ENCODE measurements at places on chromosomes 12 and 14.

GRCh38 chr14:67360470-67361206 is 510 bp downstream of the EIF2S1 start:
- no peak for DNase-seq

DNA sequence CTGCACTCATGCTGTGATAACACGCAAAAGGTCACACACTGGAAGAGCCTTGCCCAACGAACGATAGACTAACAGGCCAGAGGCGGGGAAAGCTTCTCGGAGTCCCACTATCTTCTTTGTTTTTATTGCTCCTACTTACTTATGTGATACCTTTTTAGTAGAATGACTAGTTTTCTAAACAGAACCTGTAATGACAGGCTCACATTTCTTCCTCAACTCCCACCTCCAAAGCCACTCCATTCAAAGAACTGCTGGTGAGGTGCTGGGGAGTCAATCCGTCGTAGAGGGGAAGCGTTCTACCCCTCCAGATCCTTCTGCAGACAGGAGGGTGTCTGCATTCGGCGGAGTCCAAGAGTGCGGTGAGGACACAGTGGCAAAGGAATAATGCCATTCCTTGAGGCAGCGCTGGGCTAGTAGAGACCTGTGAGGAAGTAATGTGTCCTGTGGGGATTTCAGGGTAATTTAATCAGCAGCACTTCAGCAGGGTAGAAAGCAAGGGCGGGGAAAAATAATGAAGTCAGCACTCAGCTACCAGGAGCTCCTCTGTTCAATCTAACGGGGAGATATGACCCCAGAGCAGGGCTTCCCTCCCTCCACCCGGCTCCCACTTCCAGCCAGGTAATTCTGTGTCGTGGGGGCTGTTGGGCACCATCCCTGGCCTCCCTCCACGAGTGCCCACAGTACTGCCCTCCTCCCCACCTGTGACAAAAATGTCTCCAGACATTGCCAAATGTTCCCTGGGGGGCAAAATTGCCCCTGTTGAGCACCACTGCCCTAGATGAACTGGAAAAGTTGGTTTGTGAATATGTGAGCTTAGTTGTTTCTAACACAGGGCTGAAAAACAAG is 25.2 kb downstream of the SPRING1 start:
- no peak for DNase-seq

- DNase-seq, result no peak
Observed at GRCh38 chr12:120940006-120940405, 35.8 kb upstream of the SPPL3 start.

- no peak for DNase-seq
Observed at GRCh38 chr12:14910090-14910915, 24.6 kb upstream of the MGP start.

DNA sequence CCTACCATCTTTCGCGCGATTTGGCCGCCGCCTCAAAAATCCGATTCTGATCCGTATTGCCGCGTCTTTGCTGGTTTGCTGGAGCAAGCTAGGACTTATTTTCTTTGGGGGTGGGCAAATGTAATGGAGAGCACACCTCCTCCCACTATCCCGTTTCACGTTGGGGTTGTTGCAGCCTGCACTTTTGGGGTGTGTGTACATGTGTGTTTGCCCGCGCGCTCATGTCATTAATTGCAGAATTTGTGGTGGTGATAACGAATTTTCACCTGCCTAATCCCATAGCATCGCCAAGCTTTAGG is 657 bp downstream of the METAP2 start:
- DNase-seq, result no peak

GRCh38 chr12:52200086-52200780 is 8.4 kb upstream of the KRT80 start:
- DNase-seq, result no peak

GRCh38 chr14:71399057-71399487 is 491.8 kb downstream of the PCNX1 start:
- DNase-seq, result no peak

GRCh38 chr12:64740646-64741045 is 18.6 kb downstream of the GNS start:
- DNase-seq, result no peak

DNA sequence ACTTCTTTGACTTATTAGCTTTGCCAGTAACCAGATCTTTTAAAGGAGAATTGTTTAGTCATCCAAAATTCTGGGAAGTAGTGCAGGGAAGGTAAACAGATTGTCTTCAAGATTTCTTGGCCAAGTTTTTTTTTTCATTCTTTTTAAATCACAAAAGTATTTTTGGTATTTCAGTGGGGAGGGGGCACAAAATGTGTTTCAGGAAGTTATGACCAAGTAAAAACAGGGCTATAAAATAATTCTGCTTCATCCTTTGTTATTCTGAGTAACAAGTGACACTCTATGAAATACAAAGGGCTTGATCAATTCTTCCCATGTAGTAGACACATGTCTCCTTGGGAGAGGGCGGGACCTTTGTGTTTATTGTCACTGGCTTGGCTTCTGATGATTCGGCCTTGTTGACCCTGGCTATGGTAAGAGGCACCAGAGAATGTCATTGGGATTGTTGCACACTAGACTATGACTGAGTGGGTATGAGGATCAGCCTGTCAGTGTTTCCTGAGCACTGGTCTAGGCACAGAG is 55.4 kb downstream of the SUSD6 start:
- no peak for DNase-seq

DNA sequence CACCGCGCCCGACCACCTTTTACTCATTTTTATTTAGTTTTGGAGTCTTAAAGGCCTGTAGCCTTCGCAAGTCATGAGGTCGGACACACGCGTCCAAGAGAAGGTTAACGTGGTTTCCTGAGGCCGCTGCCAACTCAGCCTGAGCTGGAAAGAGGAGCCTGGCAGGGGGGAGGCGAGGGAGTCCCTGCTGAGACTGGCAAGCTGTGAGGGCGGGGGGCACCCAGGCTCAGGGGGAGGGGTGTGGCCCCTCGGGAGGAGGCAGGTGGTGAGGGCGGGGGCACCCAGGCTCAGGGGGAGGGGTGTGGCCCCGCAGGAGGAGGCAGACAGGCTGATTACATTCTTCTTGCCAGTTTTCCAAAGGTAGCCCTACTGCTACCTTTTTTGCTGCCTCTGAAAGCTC is 143.2 kb downstream of the PIWIL1 start:
- DNase-seq, result no peak

DNA sequence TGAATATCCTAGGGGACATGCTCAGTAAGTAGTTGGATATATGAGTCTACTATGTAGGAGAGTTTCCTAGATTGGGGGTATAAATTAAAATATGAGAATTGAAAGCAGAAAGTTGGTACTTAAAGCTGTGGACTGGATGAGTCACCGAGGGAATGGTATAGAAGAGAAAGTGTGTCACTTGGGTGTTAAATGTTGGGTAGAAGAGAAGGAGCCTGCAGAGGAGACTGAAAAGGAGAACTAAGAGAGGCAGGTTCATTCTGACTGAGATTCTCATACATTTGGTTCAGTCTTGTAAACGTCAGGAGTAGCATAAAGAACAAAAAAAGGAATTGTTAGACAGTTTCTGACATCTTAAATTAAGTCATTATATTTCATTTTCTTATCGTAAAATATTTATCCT is 19.9 kb downstream of the LRRC9 start:
- no peak for DNase-seq

- DNase-seq, result no peak
Observed at GRCh38 chr12:104056419-104056972, 6.5 kb upstream of the GLT8D2 start.

DNA sequence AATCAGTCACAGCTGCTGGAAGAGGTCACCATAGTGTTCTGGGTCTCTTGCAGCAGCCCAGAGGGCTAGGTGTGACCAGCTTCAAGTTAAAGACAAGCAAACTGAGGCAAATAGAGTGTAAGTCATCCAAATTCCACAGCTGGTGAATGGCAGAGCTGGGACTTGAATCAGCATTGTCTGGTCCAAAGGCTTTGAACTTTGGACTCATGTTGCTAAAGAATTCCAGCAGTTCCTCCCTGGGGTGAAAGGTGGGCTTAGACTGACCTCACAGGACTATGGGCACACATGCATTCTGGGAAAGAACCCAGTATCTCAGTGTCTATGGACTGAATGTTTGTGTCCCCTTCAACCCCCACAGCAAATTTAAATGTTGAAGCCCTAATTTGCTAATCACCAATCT is 54.8 kb downstream of the TUNAR start:
- no peak for DNase-seq

GRCh38 chr12:25752710-25753309 is 199.7 kb upstream of the LMNTD1 start:
- DNase-seq, result no peak

DNA sequence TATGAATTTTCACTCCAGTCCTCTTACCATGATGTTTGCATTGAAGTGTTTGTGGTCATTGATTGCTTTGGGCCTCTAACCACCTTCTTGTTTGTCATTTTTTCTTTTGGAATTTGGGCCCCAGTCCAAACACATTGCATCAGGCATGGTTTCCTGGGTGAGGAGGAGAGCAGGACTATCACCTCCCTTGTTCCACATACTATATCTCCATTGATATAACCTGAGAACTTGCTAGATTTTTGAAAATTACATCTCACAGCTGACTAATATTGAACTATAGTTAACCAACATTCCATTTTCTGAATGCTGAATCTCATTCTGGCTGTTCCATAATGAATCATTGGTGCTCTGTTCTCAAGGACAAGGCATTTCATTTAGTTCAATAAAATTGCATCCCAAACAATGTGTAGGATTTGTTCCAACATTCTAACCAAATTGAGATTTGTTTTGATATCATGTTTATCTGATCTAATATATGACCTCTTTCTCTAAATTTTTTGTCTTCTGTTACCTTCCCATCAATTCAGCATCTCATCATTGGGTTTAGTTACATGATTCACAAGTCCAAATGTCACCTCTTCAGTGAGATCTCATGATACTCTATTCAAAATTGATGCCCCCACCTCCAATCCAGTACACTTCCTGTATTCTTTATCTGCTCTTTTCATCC is 329.0 kb downstream of the ZFP36L1 start:
- DNase-seq, result no peak

- DNase-seq, result no peak
Observed at GRCh38 chr14:22521449-22522239, 67.4 kb downstream of the DAD1 start.

GRCh38 chr12:84136862-84137367 is 775.7 kb downstream of the SLC6A15 start:
- DNase-seq, result no peak

- no peak for DNase-seq
Observed at GRCh38 chr12:113852695-113853490, 113.2 kb downstream of the RBM19 start.

DNA sequence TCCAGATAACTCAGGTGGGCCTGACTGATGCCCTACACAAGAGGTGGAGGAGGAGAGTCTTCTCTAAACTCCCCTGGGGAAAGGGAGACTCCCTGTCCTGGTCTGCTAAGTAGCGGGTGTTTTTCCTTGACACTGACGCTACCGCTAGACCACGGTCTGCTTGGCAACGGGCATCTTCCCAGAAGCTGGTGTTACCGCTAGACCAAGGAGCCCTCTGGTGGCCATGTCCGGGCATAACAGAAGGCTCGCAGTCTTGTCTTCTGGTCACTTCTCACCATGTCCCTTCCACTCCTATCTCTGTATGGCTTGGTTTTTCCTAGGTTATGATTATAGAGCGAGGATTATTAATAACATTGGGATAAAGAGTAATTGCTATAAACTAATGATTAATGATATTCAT is 965.5 kb downstream of the TMEM121 start:
- DNase-seq, result no peak

DNA sequence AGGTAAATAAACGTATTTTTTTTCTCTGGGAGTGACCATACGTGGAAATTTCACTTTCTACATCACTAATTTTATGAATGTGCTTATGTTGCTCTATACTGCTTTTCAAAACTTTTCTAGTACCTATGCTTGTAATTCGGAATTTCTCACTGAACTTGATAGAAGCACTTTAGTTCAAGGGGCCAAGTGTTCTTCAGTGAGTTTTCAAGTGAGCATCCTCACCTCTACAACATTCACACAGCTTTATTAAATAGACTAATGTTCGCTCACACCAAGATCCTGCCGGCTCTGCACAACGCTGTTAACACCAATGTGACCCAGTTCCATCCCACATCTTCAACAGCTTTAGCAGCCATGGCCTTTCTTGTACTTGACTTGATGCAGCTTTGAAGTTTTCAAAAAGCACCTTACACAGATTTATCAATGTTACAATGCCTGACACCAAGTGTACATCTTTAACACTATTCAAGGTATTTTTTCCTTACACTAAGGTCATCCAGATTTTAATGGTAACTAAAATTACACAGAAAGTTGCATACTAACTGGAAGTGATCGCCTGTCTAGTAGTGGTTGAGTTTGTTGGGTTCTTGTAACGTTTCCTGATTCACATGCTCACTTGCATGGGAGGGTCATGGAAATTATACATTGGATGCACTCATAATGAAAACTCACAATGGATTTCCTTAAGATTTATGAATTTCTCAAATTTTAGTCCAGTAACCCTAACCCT is 4.5 kb downstream of the UBC start:
- DNase-seq, result no peak

DNA sequence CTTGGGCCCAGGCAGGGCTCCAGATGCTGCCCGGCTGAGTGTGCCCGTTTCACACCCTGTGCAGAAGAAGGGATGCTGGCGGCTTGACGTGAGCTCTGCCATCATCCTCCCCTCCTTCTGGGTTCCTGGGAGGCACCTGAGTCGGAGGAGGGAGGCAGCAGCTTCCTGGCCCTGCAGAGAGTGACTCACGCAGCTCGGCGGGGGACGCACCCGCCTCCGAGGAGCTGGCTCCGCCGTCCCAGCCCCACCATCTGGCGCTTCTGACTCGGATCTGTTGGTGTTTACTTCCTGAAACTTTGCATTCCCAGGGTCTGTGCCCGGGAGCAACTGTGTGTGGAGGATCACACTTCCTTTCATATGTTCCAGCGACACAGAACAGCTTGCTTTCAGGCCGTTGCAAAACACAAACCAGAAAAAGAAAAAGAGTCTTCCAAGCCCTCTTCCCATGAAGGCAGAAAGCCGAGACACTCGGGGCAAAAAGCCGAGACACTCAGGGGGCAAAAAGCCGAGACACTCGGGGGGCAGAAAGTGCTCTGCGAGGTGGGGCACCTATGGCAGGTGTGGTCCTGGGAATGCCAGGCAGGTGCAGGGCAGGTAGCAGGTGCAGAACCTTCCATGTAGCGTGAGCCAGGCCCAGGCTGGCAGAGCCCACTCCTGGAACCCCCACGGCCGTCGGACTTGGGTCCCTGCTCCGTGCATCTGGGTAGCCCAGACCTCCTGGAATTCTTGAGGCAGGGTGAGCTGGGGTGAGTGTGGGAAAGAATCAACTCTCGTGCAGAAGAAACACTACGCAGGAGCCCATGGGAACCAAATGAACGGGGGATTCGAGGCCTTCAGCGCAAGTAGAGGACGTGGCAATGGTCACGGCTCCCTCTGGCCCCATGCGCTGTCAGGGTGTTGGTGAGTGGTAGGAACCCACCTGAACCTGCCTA is 27.6 kb upstream of the GALNT9 start:
- no peak for DNase-seq

DNA sequence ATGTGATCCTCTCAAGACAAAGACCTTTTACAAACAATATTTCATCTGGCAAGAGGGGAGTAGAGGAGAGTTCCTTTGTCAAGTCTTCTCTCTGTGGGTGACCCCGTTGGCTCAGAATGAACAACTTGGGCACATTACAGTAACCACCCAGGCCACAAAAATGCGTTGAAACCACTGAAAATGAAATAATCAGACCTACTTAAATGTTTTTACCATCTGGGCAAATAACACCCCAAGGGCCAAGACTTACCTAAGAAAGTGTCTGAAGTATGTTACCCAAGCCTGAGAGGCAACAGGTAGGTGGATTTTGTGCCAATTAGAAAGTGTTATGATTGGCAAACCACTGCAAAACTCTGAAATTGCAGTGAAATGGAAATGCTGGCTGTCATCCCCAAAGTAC is 1.3 kb downstream of the TC2N start:
- DNase-seq, result no peak
